Activated naive CD4-positive, alpha-beta T cell treated with anti-CD3 and anti-CD28 coated beads, Interleukin-2, amount 10 ng/mL, durations not matched to agents 7 days and 5 days (primary cell): ENCODE measurements at places on chromosomes 6 and 20.

DNA sequence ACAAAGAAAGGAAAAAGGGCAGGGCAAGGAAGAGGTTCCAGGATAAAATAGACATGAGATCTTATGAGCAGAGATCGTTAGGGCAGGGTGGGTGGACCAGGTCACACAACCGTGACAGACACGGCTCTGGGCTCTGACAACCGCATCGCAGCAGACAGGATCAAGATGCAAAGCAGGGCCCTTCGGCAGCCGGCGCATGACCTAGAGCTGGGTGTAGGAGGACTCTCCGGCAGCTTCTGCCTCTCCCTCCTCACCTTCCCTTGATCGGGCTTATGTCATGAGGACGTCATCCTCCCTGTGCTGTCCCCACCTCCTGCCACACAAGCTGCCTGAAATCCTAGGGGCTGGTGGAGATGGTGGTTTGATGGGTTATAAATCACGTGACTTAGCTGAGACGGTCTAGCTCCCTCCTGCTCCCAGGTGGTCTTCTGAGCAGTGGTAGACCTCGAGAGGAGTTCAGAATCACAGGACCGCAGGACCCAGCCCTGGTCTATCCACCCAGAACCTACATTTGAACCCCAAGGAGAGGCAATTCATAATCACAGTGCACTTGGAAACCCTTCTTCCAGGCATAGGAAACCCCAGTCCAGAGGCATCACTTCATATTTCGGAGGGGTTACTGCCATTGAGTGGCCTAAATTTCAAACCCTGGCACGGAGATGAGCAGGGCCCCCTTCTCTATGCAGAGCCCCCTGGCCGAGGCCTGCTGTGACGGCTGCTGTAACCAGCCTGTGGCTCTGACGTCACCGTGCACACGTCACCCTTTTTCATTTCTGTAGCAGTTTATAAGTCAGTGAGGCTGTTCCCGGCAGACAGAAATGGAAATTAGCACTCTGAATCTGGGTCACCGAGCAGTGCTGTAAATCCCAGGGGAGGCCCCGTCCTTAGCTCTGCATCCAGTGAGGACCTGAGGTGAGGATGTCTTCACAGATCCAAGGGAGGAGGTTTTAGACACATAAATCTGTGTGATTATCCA, 8.7 kb upstream of the CCR6 start:
- DNase-seq, result no peak
- H3K4me3 ChIP-seq, result no peak overlapping the region
- peaks cover 8% of the 10 kb centered on the region for H3K4me1 ChIP-seq
- no peak overlapping the region for H3K27ac ChIP-seq
- no peaks in the 10 kb centered on the region for H3K36me3 ChIP-seq

DNA sequence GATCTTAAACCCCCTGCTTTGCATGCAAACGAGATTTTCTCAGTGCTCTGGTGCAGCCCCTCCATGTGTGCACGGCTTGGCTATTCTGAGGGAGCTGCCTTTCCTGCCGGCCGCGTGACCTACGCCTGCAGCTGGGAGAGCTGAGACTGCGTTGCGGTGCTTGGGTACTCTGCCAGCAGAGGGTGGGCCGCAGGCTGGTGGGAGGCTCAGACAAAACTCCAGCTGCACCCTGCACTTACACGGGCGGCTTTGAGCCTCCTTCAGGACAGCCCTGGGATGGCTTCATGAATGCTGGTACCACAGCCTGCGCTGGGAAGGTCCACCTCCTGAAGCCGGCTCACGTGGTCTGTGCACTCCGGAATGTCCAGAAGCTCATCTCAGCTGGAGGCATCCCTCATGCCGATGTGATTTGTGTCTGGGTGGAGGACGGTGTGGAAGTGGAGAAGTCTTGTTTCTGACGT, 223.7 kb downstream of the DLL1 start:
- H3K27me3 ChIP-seq, result peaks cover 25% of the 10 kb centered on the region
- no peak overlapping the region for H3K27ac ChIP-seq
- no peaks in the 10 kb centered on the region for H3K4me1 ChIP-seq
- H3K36me3 ChIP-seq, result no peaks in the 10 kb centered on the region
- no peak overlapping the region for H3K4me3 ChIP-seq

GRCh38 chr20:21315138-21315537, 12.0 kb downstream of the XRN2 start:
- H3K36me3 ChIP-seq, result peaks cover 20% of the 10 kb centered on the region
- H3K4me3 ChIP-seq, result no peak overlapping the region
- H3K27ac ChIP-seq, result no peak overlapping the region
- peaks cover 37% of the 10 kb centered on the region for H3K4me1 ChIP-seq
- H3K27me3 ChIP-seq, result no peaks in the 10 kb centered on the region

DNA sequence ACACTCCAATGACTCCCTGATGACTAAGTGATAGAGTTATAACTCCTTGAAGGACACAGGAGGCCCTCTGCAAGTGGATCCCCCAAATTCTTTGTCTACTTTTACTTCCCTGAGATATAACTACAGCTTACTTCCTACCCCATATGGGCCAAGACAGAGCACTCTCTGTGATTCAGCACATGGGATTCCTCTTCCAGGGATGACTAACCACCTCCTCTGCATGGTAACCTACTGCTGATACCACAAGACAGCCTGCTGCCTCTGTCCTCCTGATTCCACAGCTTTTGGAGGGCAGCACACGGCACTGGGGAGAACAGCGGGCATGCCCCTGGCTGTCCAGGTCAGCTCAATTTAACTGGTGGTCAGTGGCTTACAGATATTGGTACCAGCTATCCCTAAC, 675.7 kb upstream of the AGPAT4 start:
- no peaks in the 10 kb centered on the region for H3K27me3 ChIP-seq
- H3K36me3 ChIP-seq, result no peaks in the 10 kb centered on the region
- no peak overlapping the region for H3K4me3 ChIP-seq
- H3K27ac ChIP-seq, result no peak overlapping the region
- DNase-seq, result no peak
- H3K4me1 ChIP-seq, result no peaks in the 10 kb centered on the region

GRCh38 chr20:50108556-50109235, 4.3 kb downstream of the UBE2V1 start:
- peaks cover 32% of the 10 kb centered on the region for H3K36me3 ChIP-seq
- H3K4me1 ChIP-seq, result peaks cover 62% of the 10 kb centered on the region
- no peaks in the 10 kb centered on the region for H3K27me3 ChIP-seq
- no peak for DNase-seq

DNA sequence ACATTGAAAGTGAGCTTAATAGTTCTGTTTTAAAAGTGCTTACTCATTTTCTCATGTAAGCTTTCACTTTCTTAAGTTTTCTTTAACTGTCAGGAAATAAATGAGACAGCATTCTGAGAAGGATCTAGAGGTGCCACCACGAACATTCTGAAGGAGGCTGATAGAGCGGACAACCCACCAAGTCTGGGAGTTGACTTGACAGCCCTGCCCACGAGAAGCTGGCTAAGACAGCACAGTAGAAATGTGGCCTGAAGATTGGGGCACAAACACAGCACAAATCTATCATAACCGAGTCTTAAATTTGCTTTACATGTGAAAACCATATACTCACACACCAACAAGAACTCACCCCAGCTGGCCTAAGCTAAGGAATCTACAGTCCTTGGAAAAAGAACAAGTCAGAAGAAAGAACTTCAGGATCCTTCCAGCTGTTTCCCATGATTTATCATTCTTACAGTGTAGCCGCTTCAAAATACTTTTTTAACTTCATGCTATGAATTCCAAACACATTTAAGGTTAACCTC, 144.2 kb upstream of the TNFAIP3 start:
- H3K36me3 ChIP-seq, result peaks cover 4% of the 10 kb centered on the region
- H3K4me3 ChIP-seq, result no peak overlapping the region
- peaks cover 4% of the 10 kb centered on the region for H3K27me3 ChIP-seq
- no peak for DNase-seq
- no peak overlapping the region for H3K27ac ChIP-seq

DNA sequence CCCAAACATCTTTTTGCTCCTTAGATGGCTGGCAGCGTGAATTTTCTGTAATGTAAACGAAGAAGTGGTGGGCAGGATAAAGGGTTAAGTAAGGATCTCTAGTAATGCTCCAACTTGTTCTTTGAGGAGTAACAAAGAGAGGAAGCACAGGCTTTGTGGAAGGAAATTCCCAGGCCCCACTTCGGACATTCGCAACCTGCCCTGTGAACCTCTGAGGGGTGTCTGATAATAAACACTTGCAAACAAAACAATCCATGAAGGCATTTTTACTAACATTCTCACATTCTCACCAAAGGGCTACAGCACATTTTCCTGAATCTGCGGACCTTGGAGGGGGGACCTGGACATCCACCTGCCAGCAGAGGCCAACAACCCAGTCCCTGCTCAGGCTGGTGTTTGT, 25.8 kb upstream of the ADGRF5 start:
- no peak overlapping the region for H3K4me3 ChIP-seq
- no peak overlapping the region for H3K27ac ChIP-seq
- H3K4me1 ChIP-seq, result no peaks in the 10 kb centered on the region
- H3K27me3 ChIP-seq, result no peaks in the 10 kb centered on the region
- H3K36me3 ChIP-seq, result no peaks in the 10 kb centered on the region
- DNase-seq, result no peak

DNA sequence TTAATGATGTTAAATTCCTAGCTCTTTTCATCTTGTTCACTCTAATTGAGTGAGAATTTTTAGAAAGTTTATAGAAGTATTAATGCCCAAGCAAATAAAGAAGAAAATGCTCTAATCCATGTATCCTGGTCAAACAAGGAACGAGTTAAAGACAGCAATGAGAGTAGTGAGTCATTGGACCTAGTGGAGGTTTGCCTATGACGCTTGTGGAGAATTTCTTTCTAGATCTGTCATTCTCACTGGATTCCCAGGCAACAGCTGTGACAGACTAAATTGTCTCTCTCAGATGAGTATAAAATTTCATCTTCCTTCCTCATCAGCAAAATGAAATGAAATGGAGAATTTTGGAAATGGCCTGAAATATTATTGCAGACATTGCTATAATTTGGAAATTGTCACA, 127.9 kb downstream of the COL19A1 start:
- H3K36me3 ChIP-seq, result no peaks in the 10 kb centered on the region
- H3K27me3 ChIP-seq, result peaks cover 4% of the 10 kb centered on the region
- no peak for DNase-seq
- no peak overlapping the region for H3K27ac ChIP-seq
- no peaks in the 10 kb centered on the region for H3K4me1 ChIP-seq
- no peak overlapping the region for H3K4me3 ChIP-seq

GRCh38 chr20:51759769-51760510, 8.2 kb downstream of the ATP9A start:
- no peak overlapping the region for H3K27ac ChIP-seq
- no peaks in the 10 kb centered on the region for H3K36me3 ChIP-seq

DNA sequence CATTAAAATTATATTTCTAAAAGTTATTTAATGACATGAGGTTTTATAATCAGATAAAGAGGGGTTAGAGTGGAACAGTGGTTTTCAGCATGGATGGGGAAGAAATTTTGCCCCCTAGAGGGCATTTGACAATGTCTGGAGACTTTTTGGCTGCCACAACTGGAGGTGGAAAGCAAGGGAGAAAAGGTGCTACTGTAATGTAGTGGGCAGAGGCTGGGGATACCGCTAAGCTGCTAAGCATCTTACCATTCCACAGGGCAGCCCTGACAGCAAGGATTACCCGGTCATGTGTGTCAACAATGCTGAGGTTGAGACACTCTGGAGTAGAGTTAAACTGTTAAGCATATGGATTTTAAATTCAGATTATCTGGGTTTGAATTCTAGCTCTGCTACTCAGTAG, 52.9 kb upstream of the FABP7 start:
- H3K4me1 ChIP-seq, result no peaks in the 10 kb centered on the region
- no peak for DNase-seq
- H3K27ac ChIP-seq, result no peak overlapping the region
- H3K36me3 ChIP-seq, result no peaks in the 10 kb centered on the region
- peaks cover 4% of the 10 kb centered on the region for H3K27me3 ChIP-seq
- H3K4me3 ChIP-seq, result no peak overlapping the region

GRCh38 chr6:71324194-71324785, 35.7 kb downstream of the OGFRL1 start:
- H3K4me1 ChIP-seq, result no peaks in the 10 kb centered on the region
- no peaks in the 10 kb centered on the region for H3K36me3 ChIP-seq
- DNase-seq, result no peak
- peaks cover 15% of the 10 kb centered on the region for H3K27me3 ChIP-seq
- no peak overlapping the region for H3K4me3 ChIP-seq

DNA sequence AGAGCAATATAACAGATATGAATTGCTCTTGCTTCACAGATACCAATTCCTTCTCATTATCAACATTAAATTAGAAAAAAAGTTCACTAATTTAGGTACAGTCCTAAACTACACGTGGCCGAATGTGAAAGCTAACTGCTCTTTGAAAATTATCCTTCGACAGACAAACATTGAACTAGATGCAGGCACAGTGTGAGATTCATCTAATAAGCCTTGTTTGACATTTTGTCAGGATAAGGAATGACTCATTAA, 1.1 kb downstream of the FAM184A start:
- DNase-seq, result no peak
- H3K27ac ChIP-seq, result peak overlapping the region; percentile 81
- H3K4me1 ChIP-seq, result peaks cover 46% of the 10 kb centered on the region

DNA sequence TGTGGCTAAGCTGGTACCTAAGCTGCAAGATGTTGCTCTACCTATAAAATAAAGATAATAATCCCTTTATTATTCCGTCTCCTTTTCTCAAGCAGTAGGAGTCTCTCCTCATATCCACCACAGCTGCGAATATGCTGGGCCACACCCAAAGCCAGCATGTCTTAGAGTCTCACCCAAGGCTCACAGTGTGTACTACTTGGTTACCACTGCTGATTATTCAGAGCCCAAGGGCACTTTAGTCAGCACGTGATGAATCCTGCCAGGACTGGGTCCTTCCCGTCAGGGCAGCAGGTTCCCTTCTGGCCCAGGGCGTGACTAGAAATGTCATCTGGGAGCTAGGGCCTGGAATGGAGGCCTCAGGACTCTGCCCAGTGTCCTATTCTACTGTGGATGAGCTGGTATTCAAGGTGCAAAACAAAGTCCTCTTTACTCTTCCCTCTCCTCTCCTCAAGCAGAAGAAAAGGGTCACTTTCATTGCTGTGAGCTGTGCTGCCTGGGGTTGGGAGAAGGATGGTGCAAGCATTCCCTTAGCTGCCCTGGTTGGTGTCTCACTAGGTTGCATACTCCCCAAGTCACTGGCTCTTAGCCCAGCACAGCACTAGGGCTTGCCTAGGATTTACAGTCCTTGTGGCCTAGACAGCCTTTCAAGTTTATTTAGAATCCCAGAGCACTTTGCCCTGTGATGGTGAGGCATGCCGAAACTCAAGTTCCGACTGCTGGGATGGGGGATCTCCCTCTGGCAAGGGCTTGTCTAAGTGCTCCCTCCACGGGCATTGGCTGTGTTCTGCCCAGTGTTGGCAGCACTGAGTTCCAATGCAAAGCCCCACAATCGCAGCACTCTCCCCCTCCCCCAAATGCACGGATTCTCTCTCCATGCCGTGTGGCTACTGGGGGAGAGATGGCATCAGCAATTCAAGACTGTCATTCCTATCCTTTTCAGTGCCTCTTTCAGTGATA, 320.2 kb downstream of the BTBD9 start:
- no peaks in the 10 kb centered on the region for H3K36me3 ChIP-seq
- H3K4me1 ChIP-seq, result no peaks in the 10 kb centered on the region
- H3K27me3 ChIP-seq, result no peaks in the 10 kb centered on the region
